DMS79 (cell line): ENCODE measurements at places on chromosomes 2 and 18.

DNA sequence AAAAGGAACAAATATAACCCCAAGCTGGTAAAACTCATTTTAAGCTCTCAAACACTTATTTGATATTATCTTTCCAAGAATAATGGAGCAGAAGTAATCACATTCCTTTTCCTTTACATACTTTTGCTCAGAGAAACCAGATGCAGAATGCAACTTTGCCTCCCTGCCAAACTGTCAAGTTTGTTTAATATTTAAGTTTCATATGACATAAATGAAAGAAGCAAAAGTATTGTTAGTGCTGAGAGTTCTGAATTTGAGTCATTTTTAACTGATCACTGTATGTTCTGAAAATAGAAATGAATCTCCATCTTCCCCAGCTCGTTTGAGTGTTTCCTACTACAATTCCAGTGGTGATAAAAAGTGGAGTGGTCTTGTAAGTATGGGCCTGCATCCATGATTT, 423.4 kb downstream of the PID1 start:
- no peak for DNase-seq

- no peak for DNase-seq
These were observed 79.2 kb downstream of the ASB1 start for GRCh38 chr2:238505892-238506280.

DNA sequence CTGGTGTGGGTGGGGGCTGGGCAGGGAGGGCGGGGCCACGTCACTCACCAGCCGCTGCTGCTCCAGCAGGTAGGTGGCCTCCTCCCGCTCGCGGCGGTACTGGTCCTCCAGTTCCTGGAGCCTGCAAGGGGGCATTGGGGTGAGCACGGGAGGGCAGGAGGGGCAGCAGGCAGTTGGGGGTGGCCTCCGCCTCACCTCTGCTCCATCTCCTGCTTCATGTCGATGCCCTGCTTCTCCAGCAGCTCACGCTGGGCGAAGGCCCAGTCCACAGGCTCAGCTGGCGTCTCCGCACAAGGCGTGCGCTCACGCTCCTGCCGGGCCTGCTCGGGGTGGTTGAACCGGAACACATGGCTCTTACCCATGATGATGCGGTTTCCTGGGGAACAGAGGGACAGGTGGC, 57.0 kb downstream of the KIF1A start:
- DNase-seq: no peak

- no peak for DNase-seq
These were observed 376.1 kb upstream of the SOX11 start for GRCh38 chr2:5316001-5316490.

- DNase-seq: peak; percentile 98
These were observed at the start of gene TIA1 for GRCh38 chr2:70248181-70248847. TIA1 (minus strand) TSS chr2:70248628; CDS start chr2:70248430, 198 bp downstream.
